ENCODE measurements at places on chromosomes 16 and 17.

DNA sequence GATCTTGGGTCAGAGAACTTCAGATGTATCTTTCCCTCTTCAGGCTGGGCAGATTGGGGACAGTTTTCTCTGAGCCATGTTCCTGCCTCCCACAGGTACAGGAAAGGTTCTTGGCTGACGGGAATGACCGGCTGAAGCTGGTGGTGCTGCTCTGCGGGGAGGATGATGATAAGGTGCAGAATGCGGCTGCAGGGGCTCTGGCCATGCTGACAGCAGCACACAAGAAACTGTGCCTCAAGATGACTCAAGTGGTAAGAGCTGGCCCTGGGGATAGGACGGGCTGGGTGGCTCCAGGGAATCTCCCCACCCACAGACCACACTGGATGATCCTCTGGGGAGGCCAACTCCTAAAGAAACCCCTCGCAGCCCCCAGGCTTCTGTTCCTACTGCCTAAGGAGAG, 10.9 kb downstream of the SLC35G3 start:
- DNase-seq, result no peak

DNA sequence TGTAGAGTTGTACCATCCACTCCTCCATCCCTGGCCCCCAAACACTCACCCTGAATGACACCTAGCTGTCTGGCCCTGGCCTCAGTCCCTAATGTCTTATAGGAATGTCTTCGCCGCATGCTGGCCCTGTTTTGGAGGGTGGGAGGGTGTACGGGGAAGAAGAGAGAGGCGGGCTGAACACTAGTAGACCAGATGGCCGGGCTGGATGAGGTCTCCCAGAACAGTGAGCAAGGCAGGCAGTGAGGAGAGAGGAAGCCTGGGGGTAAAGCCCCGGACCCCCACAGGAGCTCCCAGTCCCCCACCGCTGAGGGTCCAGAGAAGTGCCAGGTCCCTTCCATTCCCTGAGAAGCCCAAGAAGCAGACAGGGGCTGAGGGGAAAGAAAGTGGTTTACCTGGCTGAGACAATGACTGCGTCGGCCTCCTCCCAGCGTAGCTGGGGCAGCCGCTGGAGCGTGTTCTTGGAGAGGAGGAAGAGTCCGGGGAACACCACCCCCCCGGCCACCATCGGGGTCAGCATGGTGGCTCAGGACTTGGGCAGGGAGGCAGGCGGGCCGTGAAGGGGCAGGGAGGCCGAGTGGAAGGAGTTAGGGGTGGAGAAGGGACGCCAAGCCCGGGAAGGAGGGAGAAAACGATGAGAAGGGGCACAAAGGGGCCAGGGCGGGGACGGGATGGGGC, 923 bp downstream of the TLCD3B start:
- DNase-seq, result no peak

DNA sequence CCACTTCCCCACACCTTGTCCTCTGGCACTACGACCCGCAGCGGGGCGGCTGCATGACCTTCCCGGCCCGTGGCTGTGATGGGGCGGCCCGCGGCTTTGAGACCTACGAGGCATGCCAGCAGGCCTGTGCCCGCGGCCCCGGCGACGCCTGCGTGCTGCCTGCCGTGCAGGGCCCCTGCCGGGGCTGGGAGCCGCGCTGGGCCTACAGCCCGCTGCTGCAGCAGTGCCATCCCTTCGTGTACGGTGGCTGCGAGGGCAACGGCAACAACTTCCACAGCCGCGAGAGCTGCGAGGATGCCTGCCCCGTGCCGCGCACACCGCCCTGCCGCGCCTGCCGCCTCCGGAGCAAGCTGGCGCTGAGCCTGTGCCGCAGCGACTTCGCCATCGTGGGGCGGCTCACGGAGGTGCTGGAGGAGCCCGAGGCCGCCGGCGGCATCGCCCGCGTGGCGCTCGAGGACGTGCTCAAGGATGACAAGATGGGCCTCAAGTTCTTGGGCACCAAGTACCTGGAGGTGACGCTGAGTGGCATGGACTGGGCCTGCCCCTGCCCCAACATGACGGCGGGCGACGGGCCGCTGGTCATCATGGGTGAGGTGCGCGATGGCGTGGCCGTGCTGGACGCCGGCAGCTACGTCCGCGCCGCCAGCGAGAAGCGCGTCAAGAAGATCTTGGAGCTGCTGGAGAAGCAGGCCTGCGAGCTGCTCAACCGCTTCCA, 2.6 kb downstream of the METTL26 start:
- no peak for DNase-seq

GRCh38 chr17:74163271-74163821, 40.1 kb upstream of the RPL38 start:
- no peak for DNase-seq

DNA sequence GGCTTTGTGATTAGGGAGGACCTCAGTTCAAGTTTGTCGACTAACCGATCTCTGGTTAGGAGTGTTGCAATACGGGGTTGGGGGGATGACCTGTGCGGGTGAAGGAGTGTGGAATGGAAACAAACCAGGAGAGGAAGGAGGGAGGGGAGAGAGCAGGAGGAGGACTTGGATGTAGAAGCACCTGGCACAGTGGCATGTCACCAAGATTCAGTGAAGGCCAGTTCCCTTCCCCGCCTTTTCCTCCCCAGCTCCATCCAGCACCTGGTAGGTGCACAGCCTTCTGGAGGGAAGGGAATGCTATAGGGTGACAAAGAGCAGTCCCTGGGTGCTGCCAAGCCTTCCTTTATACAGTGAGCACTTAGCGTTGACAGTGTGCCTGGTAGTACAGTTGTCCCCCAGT, 107.4 kb upstream of the CRHR1 start:
- no peak for DNase-seq

DNA sequence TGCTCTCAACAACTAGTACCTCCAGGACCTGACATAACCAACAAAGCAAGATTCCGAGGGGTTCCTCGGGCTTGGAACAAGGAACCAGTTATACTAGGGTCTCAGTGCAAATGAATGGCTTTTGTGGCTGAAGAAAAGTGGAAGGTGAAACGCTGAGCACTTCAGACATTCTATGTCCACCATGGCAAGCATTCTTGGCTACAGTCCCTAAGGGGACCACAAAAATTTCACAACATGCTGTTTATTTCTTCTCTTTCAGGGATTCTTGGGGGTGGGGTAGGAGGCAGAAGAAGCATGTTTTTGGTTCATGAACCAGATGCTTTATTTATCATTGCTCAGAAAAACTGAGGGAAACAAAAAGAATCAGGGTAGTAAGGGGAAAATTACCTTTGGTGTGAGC, 479.9 kb upstream of the CDH11 start:
- no peak for DNase-seq

GRCh38 chr16:57994778-57995177, 5.7 kb downstream of the ZNF319 start:
- DNase-seq, result no peak

DNA sequence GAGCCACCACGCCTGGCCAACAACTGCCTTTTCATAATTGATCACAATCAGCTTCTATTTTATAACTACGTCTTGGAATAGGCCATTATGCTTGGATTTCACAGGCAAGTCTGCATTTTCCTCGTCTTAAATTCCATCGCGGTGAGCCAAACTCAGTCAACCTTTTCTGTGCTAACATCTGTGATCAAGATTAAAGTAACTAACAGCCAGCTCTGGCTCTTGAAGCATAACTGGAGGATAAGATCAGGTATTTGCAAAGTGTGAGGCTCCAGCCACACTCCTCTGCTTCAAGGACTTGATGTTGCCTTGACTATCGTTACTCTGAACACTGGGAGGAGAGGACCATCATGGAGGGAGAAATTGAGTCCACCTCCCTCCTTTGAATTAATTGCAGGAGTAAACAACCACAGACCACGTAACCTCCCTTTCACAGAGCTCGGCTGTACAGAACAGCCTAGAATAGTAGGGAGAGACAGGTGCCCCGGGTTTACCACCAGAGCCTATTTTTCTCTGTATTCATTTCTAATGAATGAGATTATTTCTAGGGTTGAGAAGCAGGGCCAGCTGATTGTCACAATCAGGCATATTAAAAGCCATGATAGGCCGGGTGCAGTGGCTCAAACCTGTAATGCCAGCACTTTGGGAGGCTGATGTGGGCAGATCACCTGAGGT, 143.0 kb downstream of the XYLT1 start:
- no peak for DNase-seq

- no peak for DNase-seq
These were observed 195.4 kb downstream of the KATNIP start for GRCh38 chr16:27745348-27745747.

DNA sequence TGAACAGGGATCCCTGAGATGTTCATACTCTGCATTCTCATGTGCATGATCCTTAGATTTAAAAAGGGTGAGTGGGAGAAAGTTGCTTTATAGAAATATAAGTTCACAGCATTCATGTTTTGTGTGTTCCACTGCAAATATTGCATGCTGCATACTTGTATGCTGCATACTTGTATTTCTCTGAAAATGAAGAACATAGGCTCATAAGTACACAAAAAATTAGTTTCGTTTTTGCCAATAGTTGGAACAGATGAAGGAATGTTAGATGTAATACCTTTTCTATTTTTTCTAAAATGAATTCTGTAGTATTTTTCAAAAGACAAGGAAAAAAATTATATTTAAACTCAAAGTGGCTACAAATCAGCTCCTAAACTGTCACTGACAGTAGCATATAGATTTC, 79.0 kb downstream of the NFAT5 start:
- DNase-seq, result no peak

- no peak for DNase-seq
These were observed 87.1 kb downstream of the AIPL1 start for GRCh38 chr17:6347776-6348175.

GRCh38 chr16:83627996-83628395, 179.8 kb upstream of the HSBP1 start:
- no peak for DNase-seq

DNA sequence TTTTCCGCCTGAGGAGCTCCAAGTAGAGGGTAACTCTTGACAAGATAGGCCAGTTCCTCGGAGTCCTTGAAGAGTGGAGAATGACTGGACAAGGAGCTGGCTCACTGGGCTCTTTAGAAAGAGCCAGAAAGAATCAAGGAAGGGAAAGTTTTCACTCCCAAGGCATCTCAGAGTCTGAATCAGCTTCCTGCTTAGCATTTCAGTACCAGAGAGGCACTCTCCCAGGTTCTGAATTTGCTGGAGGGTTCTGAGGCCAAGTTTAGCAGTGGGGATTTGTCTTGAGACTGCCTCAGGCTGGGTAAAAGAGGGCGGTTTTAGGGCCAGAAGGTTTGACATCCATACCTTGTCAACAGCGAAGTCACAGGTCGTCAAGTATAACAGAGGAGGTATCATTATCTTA, 25.5 kb downstream of the GP2 start:
- DNase-seq, result no peak

GRCh38 chr16:63563819-63564505, 1527.7 kb upstream of the CDH8 start:
- DNase-seq, result no peak

DNA sequence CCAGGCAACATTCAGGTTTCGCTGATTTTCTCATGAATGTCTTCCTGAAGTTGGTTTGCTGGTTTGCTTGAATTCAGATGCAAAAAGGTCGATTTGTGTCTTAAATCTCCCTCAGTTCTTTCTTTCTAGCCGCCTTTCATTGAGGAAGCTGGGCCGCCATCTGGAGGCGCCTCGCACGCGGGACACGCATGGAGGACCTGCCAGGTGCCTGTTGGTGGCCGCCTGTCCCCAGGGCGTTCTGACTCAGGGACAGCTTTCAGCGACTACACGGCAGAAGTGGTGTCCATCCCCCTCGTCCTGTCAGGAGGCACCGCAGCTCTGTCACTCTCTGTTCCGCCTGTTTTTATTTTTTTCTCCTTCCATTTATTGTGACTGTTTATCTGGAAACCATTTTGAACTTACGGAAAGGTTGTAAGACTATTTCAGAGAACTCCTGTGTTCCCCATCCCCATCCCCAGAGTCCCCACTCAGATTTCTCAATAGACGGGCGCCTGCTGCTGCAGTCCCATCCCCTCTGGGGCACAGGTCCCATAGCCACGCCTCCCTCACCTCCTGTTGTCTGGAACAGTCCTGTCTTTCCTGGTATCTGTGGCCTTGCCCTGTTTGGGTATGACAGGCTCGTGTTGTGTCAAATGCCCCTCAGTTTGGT, 33.2 kb downstream of the COX4I1 start:
- DNase-seq, result no peak

DNA sequence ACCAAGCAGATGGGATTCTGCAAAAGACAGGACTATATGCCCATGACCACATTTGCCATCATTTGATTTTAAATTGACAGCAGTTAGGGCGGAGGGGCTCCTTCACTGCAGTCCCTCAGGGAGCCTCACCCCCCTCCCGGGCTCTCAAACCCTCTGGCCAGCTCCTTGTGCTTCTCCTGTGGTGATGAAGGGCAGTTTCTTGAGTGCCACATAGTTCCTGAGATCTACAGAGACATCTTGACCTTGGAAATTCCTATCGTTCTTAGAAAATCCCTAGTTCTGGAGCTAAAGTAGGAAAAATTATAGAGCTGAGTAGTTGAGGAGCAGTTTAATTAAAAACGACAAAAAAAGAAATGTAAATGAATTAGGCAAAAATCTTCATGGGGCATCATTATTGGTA, 231.5 kb downstream of the CCDC182 start:
- DNase-seq, result no peak

DNA sequence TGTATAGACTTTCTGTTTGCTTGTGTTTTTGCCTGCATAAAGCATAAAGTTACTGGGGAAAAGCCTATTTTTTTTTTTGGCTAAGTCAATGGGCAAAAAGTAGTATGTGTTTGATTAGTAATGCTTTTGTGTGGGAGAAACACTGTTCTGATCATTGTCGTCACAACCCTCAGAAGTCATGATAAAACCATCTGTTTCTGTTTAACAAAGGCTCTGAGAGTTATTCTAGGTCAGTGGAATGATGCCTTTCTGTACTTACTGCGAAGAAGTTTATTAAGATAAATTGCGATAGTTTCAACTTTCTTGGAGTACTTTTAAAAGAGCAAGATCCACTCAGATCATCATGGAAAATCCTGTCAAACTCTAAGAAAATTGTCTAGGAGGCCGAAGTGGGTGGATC, 80.9 kb downstream of the PRKCA start:
- DNase-seq, result no peak

DNA sequence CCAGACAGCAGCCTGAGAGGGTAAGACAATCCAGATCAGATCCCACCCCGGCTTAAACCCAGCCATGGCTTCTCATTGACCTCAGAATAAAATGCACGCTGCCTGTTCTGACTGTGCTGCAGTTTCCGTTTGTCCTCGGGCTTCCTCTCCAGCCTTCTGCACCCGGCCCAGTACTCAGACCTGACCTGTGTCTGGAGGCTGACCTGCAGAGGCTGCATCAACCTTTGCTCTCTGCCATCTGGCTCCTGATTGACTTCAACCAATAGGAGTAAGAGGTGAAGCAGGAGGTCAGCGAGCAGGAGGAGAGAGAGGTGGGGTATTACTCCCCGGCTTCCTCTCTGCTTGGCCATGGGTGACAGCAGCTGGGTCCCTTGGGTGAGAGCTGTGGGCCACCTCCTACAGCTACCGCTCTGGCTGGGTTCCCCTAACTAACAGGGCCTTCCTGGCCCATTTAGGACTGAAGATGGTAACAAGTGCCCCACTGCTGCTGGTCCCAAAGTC, 46.7 kb downstream of the C16orf82 start:
- DNase-seq, result no peak

- DNase-seq, result no peak
These were observed 29.9 kb upstream of the TNS4 start for GRCh38 chr17:40531051-40531991.

- no peak for DNase-seq
These were observed 87.4 kb downstream of the RBFOX1 start for GRCh38 chr16:7420079-7420478.

- no peak for DNase-seq
These were observed 15.8 kb upstream of the EXOSC6 start for GRCh38 chr16:70267516-70267915.

Data from RWPE1 (cell line).